ENCODE measurements at places on chromosomes 1 and 21.

DNA sequence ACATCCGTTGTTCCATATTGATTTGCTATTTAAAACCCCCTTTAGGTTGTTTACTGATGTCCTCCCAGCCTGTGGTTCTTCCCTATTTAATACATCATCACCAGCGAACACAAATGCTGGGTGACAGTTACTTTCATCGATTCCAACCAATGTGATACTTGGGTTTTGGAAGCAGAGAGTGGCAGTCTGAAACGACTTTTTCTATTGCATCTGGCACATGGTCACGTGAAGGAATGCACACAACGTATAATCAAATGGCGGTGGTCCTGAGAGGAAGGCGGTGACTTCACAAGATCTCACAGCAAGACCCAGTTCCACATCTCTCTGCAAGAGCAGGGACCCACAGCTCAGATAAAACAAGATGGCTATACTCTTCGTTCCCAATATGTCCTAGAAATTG lies 213.9 kb downstream of the DSCAM start:
- DNase-seq, result no peak

GRCh38 chr1:115084902-115085511 lies 4.3 kb downstream of the TSPAN2 start:
- DNase-seq, result no peak

DNA sequence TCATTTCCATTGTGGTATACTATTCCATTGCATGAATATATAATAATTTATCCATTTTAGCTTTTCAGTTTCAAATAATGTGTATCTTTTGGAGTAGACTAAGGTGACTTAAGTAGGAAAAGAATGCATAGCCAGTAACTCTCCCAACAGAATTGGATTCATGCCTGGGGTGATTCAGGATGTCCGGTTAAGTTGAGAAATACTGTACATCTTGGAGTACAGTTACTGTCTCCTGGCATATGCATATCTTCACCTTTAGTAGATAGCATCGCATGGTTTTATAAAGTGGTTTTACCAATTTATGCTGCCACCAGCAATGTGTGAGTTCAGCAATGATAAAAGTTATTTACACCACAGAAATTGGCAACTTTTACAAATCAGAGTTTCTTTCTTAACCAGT lies 18.6 kb upstream of the SLC6A9 start:
- DNase-seq, result no peak

DNA sequence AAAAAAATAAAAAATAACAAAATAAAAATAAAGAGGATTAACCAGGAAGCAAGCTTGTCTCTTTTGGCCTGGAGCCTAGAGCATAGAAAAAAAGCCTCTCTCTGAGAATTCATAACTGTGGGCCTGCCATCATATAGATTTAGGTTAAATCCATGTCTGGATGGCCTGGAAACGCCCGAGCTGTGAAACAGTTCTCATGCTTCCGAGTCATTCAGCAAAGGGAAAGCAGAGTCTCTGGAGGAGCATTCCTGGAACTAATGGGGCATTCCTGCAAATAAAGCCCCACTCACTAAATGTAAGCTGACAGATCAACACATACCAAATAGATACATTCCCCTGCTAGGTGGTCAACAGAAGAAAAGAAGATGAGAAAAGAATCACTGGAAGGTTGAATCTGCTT lies 75.8 kb upstream of the GNG4 start:
- DNase-seq, result no peak

DNA sequence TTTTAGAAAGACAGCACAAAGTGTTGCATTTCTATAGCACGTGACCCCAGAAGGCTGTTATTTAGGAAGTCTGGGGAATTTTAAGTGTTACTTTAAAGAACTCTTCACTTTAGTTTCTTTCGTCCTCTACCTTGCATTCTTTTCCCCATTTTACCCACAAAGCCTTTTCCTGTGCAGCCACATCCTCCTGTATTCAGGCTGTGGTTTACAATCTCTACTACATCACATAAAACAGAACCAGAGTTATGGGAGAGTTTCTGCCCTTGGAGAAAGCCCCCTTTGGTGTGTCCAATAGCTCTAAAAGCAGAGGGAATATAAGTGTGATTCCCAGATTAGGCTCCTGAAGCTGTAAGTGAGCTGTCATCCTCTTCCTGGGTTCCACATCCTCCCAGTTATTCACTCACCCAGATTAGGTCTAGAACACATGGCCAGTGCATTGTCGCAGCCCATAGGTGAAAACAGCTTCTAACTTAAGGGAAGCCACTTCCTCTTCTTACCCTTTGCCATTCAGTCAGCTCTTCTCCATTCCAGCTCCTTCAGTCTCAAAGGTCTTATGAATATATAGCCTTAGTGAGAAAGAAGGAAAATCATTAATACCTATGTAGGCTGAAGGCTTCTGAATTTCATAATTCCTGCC lies 171.1 kb downstream of the PIGK start:
- DNase-seq, result peak; percentile 32

- peak; percentile 60 for DNase-seq
These were observed 3.5 kb downstream of the OSCP1 start for GRCh38 chr1:36446746-36447145.

DNA sequence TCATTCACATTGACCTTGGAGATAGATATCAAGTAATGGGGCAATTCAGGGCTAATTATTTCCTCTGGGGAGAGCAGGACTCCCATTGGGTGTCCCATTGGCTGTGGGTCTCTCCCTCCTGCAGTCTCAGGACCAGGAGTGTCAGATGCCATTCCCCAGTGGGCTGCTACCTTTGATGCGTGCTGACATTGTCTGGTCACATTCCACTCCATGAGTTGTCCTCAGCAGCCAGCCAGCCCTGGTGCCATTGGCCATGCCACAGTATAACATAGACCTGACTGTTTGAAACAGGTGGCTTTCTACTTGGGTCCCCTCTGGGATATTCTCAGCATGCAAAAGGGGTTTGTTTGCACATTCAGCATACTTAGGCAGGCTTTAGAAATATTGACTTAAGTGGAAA lies 118.5 kb downstream of the MRPS6 start:
- DNase-seq, result no peak

DNA sequence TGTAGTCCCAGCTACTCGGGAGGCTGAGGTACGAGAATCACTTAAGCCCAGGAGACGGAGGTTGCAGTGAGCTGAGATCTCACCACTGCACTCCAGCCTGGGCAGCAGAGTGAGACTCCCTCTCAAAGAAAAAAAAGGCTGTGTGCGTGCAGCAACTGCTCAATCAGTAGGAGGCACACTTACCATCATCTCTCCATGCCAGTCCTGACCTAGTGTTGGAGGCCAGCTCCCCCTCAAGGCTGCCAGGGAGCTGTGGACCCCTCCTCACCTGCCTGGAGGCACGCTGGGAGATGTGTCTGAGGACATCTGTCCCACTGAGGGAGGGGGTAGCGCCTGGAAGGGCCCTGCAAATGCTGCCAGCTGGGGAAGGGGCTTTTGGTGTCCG lies 11.9 kb downstream of the RPS6KA1 start:
- no peak for DNase-seq

- DNase-seq, result no peak
These were observed 145.1 kb downstream of the SIPA1L2 start for GRCh38 chr1:232484856-232485255.

GRCh38 chr1:240128366-240128765 lies 36.7 kb downstream of the FMN2 start:
- no peak for DNase-seq

- DNase-seq, result no peak
These were observed 95.6 kb downstream of the ZNF281 start for GRCh38 chr1:200314085-200314750.

DNA sequence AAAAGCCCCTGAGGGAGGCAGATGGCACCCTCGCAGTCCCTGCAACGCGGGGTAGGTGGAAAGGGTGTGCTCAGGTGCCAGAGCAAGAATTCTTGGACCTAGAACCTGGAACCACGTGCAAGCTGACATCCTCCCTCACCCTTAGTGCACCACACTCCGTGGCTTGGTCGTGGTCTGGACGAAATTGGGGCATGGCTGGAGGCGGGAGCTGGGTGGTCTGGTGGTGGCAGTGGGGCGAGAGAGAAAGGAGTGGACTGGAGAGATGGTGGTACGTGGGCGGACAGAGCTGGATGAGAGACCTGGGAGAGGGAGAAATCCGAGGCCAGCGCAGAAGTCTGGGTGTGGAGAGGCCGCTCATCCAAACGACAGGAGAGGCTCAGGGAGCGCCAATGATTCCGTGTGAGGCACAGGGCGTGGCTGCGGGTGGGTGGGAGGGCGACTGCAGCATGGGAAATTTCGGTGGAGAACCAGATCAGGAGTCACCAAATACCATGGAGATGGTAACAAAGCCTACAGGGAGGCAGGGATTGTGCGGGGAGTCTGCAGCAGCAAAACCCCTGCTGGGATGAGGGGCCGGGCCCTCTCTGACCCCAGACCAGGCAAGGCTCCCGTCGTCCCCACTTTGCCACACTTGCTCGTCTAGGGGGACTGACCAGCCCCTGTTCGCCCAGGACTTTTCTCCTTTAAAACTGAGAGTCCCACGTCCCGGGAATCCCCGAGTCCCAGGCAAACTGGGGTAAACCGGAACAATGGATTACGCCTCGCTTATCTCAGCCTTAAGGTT lies 31.9 kb downstream of the CDCP2 start:
- DNase-seq, result no peak

- DNase-seq, result no peak
These were observed 149.6 kb downstream of the RPS6KC1 start for GRCh38 chr1:213200630-213201029.

DNA sequence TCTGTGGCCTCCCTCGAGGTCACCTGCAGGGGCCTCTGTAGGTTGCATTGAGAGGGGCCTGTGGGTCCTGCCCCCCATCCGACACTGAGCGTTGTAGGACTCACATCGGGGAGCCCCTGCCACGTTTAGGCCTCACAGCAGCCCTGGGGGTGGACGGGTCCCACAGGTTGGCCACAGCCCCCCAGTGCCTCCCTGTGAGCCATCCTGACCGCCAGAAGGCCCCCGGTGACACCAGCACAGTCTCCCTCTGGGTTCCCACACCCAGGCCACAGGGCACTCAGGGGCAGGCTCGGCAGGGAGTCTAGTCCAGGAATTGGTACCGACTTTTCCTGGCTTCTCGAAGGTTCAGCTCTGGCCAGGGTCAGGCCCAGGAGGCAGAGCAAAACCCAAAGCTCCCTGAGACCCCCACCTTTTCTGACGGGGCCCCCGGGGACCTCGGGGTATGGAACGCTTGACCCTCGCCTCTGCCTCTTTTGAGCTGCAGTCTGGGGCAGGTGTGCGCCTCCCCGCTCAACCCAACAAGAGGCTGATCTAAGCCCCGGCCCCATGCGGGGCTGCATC lies 13.9 kb upstream of the POFUT2 start:
- DNase-seq, result no peak

DNA sequence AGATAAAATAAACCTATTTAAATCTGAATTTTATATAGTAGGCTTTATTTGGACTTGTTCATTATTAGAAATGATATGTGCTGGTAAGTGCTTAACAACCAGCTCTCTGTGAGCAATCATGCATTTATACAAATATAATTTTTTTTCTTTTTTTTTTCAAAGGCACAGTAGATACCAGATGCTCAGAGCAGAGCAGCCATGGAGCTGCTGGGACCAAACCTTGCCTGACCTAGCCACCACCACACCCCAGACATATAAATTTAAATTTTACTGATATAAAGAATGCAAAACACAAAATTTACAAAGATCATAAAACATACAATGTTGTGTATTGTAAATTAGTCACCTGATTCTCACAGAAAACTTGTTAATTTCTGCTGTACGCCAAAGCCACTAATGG lies 290.6 kb downstream of the SDCCAG8 start:
- DNase-seq, result no peak

DNA sequence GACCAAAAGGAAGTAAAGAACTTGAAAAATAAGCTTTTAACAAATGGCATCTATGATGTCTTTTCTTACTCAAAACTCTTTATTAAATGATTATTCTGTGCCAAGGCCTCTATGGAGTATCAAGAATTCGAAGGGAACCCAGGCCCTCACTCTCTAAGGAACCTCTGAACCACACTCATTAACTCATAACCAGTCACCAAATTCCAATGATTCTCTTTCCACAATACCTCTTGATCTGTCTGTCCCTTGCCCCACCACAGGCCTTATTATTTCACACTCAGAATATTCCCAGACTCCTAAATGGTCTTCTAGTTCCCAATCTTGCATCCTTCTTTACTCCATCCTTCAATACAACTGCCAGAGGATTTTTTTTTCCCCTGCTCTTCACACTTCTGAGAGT lies 37.0 kb downstream of the PCSK9 start:
- no peak for DNase-seq

- no peak for DNase-seq
These were observed 356.2 kb downstream of the KCTD3 start for GRCh38 chr1:215923129-215923824.

- no peak for DNase-seq
These were observed 10.2 kb downstream of the CD52 start for GRCh38 chr1:26327956-26328362.

DNA sequence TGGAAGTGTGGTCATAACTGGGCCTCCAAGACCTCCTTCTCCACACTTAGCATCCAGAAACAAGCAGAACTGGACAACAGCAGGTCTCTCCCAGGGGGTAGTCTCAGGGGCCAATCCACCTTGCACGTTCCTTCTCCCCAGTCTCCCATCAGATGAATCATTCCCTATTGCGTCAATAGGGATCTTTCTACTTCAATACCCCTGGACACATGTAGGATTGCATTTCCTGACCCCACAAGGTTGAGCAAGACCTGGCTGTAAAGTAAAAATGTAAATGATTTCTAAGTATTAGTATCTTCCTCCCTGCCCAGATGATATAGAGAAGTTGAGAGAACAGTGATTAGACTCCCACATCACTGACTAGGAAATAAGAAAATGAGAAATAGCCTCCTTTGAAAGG lies 224.5 kb upstream of the CSF3R start:
- DNase-seq, result no peak

DNA sequence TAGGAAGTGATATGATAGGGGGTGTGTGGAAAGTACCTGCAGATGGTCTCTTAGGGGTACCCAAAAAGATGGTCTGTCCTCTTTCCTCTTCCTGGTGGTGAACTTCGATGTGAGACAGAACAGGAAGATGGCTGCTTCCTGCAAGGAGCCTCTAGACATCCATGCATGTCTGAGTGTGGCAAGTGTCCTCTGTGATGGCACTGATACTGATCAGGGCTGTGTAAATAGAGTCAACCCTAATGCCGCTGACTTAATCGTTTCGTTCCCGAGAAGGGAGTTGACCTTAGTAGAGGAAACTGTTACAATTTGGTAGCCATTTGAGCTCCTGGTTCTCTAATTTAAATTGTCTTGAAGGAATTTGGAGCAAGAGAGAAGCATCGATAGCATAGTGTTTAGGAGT lies 168.6 kb downstream of the VPS13D start:
- DNase-seq, result no peak

DNA sequence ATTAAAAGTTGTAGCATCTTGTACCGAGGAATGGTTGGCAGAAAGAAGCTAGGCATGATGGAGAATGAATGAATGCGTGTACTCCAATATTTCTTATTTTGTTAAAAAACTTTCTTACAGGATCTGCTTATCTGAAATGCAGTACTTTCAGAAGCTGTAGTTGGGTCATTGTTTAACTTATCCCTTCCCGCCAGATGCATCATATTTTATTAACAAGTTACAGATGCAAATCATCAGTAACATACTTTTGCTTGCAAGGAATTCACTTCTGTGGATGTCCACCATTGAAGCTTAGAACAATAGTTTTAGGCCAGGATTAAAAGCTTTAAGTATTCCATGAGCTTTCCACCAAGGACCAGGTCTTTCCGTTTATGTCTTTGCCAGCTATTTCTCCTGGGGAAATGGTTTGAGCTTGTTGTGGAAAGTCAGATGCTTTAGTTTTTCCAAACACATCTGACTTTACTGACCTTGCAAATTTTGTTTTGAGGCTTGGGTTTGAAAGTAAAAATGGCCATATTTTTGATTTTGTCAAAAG lies 65.4 kb downstream of the PATJ start:
- DNase-seq, result no peak

GRCh38 chr21:34031835-34032370 lies 41.5 kb upstream of the MRPS6 start:
- no peak for DNase-seq

GRCh38 chr1:114316204-114316603 lies 162.5 kb upstream of the SYT6 start:
- no peak for DNase-seq
